HCEC 1CT (cell line): ENCODE measurements at places on chromosomes 3 and 15.

GRCh38 chr3:182420741-182421140 is 372.6 kb upstream of the ATP11B start:
- DNase-seq, result no peak

DNA sequence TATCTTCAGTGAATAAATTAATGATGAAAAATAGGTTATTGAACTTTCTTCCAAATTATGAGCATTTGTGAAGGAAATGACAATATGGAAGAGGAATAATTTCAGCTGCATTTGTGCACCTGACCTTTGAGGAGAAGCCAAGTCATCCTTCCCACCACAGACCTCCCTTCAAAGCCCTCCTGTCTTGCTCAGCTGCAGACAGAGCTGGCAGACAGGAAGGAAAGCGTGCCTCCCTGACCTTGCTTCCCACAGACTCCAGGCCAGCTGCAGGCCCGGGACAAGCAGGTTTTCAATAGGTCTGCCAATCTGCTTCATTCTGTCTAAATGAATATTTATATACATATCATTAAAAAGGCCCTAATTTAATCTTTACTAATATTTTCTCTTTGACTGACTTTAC is 152.9 kb upstream of the RBMS3 start:
- DNase-seq, result no peak

DNA sequence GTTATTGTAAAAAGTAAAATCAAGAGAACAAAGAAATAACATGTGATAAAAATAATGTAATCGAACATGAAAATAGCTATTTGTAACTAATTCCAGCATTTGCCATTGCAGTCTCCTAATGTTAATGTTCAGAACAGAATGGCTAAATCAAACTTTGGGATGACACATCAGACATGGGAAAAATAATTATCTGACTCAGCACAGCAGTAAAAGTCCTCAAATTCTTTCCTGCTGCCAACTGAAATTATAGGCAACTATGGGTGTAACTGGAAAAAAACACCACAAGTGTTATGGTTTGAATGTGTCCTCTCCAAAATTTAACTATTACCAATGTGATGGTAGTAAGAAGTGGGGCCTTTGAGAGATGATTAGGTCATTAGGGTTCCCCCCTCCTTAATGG is 446.7 kb downstream of the C3orf38 start:
- DNase-seq, result no peak

- no peak for DNase-seq
These were observed 24.8 kb upstream of the MBNL1 start for GRCh38 chr3:152243721-152244516.

- no peak for DNase-seq
These were observed 49.0 kb downstream of the PBRM1 start for GRCh38 chr3:52636673-52637072.

DNA sequence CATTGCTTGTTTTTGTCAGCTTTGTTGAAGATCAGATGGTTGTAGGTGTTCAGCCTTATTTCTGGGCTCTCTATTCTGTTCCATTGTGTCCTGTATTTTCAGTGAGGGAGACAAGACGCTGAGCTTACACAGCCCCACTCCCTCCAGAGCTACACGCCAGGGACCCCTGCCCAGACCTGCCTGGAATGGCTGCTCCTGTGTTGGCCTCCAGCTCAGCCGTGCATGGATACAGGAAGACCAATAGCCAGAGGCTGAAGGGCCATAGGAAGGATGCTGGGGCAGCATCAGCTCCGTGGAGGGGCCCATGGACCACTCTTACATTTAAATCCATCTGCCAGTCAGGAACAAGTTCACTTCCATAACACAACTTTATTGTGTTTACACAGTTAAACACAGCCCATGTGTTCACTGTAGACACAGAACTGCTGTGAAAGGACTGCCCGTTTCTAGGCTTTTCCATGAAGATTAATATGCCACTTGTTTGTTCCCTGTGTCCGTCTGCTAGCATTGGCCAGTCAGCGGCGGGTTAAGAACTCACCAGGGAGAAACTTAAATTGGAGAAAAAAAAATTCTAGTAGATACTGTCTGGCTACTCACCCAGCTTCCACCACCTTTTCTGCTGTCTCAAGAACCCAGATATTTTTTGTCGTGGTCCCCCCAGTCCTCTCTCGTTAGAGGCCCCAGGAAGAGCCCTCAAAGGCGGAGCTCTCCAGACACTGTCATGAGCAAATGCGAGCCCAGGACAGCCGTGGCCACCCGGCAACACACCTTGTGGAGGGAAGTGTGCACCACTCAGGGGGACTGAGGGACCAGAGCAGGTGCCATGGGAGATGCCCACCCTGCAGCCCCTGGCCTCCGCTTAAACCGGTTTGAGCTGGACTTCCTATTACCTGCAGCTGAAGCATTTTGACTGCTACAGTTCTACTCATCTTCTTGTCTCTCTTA is 142.3 kb upstream of the MEF2A start:
- no peak for DNase-seq

DNA sequence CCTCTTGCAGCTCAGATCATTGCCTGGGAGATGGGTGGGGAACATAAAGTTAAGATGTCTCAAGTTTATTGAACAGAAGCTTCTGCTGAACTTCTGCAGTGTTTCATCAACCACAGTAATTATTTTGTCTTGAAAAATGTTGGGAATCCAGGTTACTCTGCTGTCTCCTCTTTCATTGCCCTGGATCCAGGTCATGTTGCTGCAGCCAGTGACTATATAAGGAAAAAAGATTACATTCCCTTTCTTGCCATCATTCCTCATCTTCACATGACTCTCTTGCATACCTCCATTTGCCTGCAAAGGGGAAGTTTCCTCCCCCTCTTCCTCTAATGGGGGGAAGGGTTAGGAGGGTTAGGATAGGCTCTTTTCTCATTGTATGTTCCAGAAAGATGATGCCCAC is 15.1 kb downstream of the GMNC start:
- peak; percentile 72 for DNase-seq

- DNase-seq, result no peak
These were observed 1.3 kb upstream of the RFX7 start for GRCh38 chr15:56244811-56245576.

DNA sequence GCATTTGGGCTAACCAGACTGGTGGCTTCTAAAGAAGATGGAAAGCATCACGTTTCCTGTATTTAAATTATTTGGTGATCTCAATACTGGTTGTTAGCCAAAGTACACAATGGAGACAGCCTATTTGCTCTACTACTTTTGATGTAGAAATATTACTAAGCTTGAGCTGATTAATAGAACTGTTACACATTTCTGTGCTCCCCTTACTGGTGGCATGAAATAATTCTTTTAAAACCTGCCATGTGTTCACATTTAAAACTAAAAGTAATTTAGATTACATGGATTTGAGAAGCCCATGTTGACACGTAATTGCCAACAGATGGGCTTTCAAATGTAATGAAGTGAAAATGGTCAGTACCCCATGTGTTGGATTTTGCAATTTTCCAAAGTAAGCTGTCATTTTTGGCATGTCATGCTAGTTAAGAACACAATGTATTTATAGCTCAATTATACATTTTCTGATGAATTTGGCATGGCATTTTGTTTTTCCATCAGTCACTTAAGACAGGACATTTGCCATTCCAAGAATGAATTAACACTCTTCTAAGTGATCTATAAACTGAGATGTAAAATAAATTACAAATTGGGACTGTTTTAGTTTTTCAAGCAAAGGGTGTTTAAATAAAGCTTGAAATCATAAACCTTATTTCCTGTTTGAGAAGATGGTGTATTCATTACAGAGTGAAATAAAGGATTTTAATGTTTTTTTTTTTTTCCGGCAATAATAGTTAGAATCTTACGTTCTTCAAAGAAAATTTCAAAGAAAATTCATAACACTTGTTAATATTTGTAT is 10.8 kb upstream of the RARRES1 start:
- DNase-seq, result no peak

GRCh38 chr3:175911937-175912336 is 1052.8 kb downstream of the NAALADL2 start:
- no peak for DNase-seq

- no peak for DNase-seq
These were observed 103.4 kb upstream of the MELTF start for GRCh38 chr3:197132916-197133530.

DNA sequence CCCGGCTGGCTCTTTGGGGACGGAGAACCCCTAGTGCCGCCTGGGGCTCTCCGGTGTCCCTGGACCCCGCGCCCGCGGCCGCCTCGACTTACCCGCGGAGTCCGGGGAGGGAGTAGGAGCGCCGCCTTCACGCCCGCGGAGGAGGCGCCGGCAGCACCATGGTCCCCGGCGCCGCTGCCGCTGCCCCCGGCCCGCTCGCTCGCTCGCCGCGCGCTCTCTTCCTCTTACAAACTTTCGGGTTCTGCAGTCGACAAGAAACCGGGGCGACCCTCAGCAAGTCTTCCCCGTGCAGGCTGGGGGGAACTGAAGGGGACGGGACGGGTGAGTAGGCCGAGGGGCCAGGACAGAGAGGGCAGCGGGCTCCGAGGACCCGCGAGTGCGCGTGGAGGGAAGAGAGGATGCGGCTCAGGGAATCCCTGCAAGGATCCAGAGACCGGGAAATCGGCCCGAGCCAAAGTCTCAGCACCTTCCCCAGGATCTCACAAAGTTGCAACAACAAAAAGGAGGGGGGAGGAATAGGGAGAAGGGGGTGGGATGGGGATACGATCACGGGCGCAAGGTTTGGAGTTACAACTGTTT is 2.0 kb downstream of the FOXP1 start:
- no peak for DNase-seq

- peak; percentile 70 for DNase-seq
These were observed 209.6 kb upstream of the PFN2 start for GRCh38 chr3:150180334-150180733.

DNA sequence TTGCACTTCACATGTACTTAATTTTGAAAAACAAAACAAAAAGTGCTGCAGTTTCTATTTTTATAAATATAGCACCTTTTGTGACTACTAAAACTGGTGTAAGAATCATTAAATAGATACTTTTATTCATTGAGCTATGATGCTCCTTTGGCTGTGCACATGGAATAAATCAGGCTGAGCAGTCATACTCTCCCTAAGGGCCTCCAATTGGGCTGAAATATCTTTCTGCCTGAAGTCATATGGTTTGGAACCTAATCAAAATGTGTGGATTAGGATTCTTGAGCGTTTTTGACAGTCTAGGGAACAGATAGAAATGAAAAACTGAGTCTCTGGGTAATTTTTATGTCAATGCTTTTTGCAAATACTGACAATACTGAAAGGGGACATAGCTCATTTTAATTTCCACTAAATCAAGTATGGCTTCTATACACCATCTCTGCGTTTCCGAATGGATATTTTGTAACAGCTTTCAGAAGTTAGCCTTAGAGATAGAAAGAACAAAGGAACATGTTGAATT is 392.2 kb upstream of the ROBO1 start:
- DNase-seq, result no peak

- no peak for DNase-seq
These were observed 96.5 kb upstream of the TNFAIP8L3 start for GRCh38 chr15:51191072-51191670.

DNA sequence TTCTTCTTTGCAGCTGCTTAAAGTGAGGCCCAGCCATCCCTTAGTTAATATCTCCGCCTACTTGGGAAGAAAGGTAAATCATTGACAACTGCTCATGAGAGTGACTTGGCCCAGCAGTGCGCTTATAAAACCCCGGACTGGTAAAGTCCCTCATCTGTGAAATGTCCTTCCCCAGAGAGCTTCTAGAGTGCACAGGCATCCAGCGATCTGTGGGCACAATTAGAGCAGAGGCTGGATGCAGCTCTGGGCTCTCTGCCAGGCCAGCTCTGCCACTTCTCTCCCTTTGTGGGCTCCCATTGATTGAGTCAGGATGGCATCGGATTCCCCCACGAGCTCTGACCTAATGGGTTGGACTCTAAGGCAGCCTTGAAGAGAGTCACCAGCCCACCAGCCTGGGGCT is 219.0 kb upstream of the LINGO1 start:
- DNase-seq, result no peak

GRCh38 chr3:17130956-17131355 is 246.2 kb downstream of the PLCL2 start:
- DNase-seq, result no peak

DNA sequence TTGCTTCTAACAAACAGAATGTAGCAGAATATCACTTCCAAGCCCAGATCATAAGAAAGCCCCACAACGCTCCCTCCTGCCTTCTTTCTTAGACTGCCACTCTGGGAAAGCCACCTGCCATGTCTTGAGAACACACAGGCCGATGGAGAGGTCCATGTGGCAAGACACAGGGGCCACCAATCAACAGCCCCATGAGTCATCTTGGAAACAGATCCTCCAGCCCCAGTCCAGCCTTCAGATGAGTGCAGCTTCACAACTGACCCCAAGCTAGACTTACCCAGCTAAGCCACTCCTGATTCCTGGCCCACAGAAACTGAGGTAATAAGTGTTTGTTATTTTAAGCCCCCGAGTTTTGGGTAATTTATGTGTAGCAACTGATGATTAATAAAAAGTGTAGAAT is 39.7 kb downstream of the PTH1R start:
- DNase-seq, result no peak
